Regular cardiac myocyte (primary cell): ENCODE measurements at places on chromosomes 5 and 9. TPM values are rescaled to one million over a fixed set of nuclear protein-coding genes. Genes with fewer than 3 reads are reported as not detected.

The TAF1L gene
- total RNA-seq = not detected in 2 replicates

The CACNA1B gene
- under 0.01 TPM in 2 replicates for total RNA-seq

The MEIKIN gene
- under 0.01 TPM in 1 of 2 replicates, not detected in the other for total RNA-seq

The NTNG2 gene
- 0.96 and 2.8 TPM in 2 replicates for total RNA-seq

The OR13C9 gene
- total RNA-seq = not detected in 2 replicates

The VLDLR gene
- 7.5 and 30.4 TPM in 2 replicates for total RNA-seq

The EPB41L4B gene
- 2.3 and 3.3 TPM in 2 replicates for total RNA-seq

The ECM2 gene
- 2.7 and 22.6 TPM in 2 replicates for total RNA-seq

The ABLIM3 gene
- 22.8 and 26.5 TPM in 2 replicates for total RNA-seq

The ASS1 gene
- total RNA-seq = 19.4 and 93.9 TPM in 2 replicates

The DNAJA1 gene
- 95.8 and 216 TPM in 2 replicates for total RNA-seq

The ZNF483 gene
- total RNA-seq = 1.2 and 2.0 TPM in 2 replicates

The SPINK4 gene
- not detected in 2 replicates for total RNA-seq

The DENND1A gene
- 14.8 and 21.4 TPM in 2 replicates for total RNA-seq

The PTGER4 gene
- 9.6 and 11.0 TPM in 2 replicates for total RNA-seq

The PCDHGB5 gene
- total RNA-seq = 17.8 and 21.4 TPM in 2 replicates

The OGN gene
- 0.28 TPM in 1 of 2 replicates, not detected in the other for total RNA-seq

The LMX1B gene
- total RNA-seq = under 0.01 TPM in 1 of 2 replicates, not detected in the other

The BTNL9 gene
- total RNA-seq = not detected in 2 replicates

The MZB1 gene
- not detected in 2 replicates for total RNA-seq

The GRIA1 gene
- total RNA-seq = 0.19 and 0.28 TPM in 2 replicates

The GRAMD2B gene
- total RNA-seq = 17.8 and 34.7 TPM in 2 replicates

The UBE2QL1 gene
- under 0.01 TPM in 1 of 2 replicates, not detected in the other for total RNA-seq

The TCF7 gene
- total RNA-seq = under 0.01 and 0.38 TPM in 2 replicates

The STXBP1 gene
- 19.6 and 23.4 TPM in 2 replicates for total RNA-seq

The GPX8 gene
- total RNA-seq = 165 and 182 TPM in 2 replicates

The TEX48 gene
- not detected in 2 replicates for total RNA-seq

The DRD1 gene
- under 0.01 TPM in 1 of 2 replicates, not detected in the other for total RNA-seq

The LYSMD3 gene
- total RNA-seq = 18.6 and 31.6 TPM in 2 replicates

The TSC1 gene
- 26.5 and 34.1 TPM in 2 replicates for total RNA-seq

The ARL14EPL gene
- 0.19 TPM in 1 of 2 replicates, not detected in the other for total RNA-seq

The FBP2 gene
- total RNA-seq = not detected in 2 replicates

The PDGFRB gene
- total RNA-seq = 97.2 and 197 TPM in 2 replicates

The NUTM2F gene
- not detected in 2 replicates for total RNA-seq

The SH3GL2 gene
- under 0.01 TPM in 1 of 2 replicates, not detected in the other for total RNA-seq

The IZUMO3 gene
- total RNA-seq = not detected in 2 replicates

The ACTBL2 gene
- total RNA-seq = under 0.01 and 0.19 TPM in 2 replicates

The ELOVL7 gene
- total RNA-seq = under 0.01 and 0.28 TPM in 2 replicates

The GGTA1 gene
- not detected in 2 replicates for total RNA-seq

The CCDC152 gene
- total RNA-seq = 1.1 and 2.9 TPM in 2 replicates

The PCA3 gene
- total RNA-seq = under 0.01 TPM in 1 of 2 replicates, not detected in the other

The SLIT3 gene
- 3.1 and 16.9 TPM in 2 replicates for total RNA-seq

The SLC34A3 gene
- total RNA-seq = not detected in 2 replicates

The SARDH gene
- total RNA-seq = 9.6 and 12.8 TPM in 2 replicates

The PIP5K1B gene
- total RNA-seq = not detected in 2 replicates

The C6 gene
- total RNA-seq = under 0.01 TPM in 1 of 2 replicates, not detected in the other

The EPB41L4A gene
- total RNA-seq = 1.5 and 4.2 TPM in 2 replicates

The SLC6A19 gene
- total RNA-seq = not detected in 2 replicates

The FGD3 gene
- total RNA-seq = not detected in 2 replicates

The AJM1 gene
- total RNA-seq = 1.5 and 6.8 TPM in 2 replicates

The CD14 gene
- 3.3 and 25.1 TPM in 2 replicates for total RNA-seq

The ZNF462 gene
- 8.6 and 13.2 TPM in 2 replicates for total RNA-seq

The PCDHA1 gene
- 0.28 TPM in 1 of 2 replicates, not detected in the other for total RNA-seq

The ST8SIA4 gene
- total RNA-seq = 2.5 and 3.8 TPM in 2 replicates
